ENCODE measurements at places on chromosomes 2 and 18.

DNA sequence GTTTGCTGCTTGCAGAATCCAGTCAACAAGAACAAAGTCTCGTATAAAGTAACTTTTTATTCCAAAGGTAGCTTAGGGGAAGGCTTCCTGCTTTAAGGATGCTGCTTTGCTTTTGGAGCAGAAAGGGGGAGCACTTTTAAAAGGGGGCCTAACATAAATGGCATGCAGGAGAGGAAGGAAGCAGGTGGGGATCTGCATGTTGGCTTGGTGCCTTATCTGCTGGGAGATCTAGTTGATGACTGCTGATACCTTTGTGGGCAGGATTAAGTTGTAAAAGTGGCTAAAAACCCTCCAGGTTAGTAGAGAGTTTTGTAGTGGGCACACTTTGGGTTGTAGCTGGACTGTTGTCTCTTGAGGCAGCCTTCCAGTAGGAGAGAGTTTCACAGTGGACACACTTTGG is 22.5 kb downstream of the UBR3 start:
- no peak for DNase-seq

DNA sequence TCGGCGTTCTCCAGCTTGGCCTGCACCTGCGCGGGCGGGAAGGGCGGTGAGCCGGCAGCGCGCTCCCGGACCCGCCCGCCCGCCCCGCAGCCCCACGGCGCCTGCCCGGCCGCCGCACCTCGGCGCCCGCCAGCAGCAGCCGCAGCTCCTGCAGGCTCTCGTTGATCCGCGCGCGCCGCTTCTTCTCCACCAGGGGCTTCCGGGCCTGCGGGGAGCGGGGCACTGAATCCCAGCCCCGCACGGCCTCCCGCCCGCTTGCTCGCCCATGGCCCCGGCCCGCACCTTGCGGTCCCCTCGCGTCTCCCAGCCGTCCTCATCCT is 335 bp downstream of the HES6 start:
- DNase-seq: no peak

- DNase-seq: no peak
Observed at GRCh38 chr18:78006006-78006773, 756.5 kb downstream of the GALR1 start.

DNA sequence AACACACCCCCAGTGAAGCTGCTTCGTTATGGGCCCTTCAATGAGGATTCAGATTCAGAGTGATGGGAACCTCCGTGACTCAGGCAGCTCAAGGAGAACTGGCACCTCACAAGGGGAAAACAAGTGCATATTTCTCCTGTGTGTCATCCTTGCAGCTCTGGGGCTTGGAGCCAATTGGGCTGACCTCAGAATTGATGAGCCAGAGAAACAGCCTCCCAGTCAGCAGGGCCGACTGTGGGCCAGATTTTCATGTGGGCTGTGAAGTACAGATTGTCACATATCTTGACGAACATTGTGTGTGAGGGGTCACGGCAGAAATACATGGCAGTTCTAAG is 189.6 kb upstream of the SP5 start:
- DNase-seq: no peak

- no peak for DNase-seq
Observed at GRCh38 chr2:45007961-45008295, 1.3 kb downstream of the SIX2 start.

DNA sequence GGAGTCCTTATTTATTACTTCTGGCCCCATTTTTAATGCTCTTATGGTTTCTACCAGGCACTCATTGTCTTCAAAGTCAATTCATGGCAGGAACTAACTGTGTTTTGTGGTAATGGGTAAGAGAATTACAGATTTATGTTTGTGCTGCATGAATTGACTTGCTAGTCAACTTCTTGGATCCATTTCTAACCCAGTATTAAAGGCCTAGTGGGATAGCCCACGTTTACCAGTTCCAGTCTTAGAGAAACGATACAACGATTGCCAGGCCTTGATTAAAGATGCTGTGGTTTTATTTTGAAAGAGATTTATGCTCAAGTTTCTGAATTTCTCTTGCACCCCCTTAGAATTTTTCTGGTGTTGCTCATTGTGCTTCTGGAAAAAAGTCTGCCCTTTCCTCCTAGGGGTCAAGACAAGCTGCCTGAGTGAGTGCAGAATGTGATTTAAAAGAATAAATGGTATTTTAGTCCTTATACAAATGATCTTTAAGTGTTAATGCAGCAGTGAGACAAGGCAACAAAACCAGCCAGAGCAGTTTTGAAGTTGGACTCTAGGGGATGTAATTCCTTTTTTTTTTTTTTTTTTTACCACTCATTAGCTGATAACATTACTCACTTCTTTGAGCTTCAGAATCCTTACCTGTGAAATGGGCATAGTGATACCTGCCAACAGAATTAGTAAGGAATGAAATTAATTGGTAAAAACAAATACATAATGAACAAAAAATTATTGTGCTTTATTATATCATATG is 101.5 kb downstream of the ARHGAP15 start:
- no peak for DNase-seq

GRCh38 chr18:45441110-45441847 is 174.0 kb upstream of the SLC14A2 start:
- no peak for DNase-seq

GRCh38 chr18:79283131-79283810 is 112.5 kb upstream of the NFATC1 start:
- DNase-seq: no peak

DNA sequence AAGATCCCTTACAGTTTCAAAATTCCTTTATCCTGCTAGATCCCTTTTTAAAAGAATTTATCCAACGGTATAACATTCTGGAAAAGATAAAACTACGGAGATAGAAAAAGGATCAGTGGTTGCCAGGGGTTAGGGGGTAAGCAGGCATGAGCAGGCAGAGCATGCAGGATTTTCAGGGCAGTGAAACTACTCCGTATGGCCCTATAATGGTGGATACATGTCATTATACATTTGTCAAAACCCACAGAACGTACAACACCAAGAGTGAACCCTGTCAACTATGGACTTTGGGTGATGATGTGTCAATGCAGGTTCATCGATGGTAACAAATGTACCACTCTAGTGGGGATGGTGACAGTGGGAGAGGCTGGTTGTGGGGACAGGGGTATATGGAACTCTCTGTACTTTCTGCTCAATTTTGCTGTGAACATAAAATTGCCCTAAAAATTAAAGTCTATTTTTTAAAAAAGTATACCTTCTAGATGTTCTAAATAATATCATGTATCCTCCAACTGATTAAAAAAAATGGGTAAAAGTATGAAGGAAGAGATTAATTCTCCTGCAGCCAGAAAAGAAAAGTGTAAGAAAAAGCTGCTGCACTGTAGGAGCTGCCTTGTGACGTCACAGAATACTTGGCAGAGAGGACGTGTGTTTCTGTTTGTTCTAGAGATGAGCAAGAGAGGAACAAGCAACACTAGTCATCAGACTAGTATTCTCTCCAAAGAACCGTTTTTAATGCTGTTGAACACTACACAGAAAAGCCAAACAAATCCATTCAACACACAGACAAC is 23.6 kb downstream of the ANKRD44 start:
- DNase-seq: no peak

- no peak for DNase-seq
Observed at GRCh38 chr2:202652119-202652518, 17.4 kb downstream of the FAM117B start.

DNA sequence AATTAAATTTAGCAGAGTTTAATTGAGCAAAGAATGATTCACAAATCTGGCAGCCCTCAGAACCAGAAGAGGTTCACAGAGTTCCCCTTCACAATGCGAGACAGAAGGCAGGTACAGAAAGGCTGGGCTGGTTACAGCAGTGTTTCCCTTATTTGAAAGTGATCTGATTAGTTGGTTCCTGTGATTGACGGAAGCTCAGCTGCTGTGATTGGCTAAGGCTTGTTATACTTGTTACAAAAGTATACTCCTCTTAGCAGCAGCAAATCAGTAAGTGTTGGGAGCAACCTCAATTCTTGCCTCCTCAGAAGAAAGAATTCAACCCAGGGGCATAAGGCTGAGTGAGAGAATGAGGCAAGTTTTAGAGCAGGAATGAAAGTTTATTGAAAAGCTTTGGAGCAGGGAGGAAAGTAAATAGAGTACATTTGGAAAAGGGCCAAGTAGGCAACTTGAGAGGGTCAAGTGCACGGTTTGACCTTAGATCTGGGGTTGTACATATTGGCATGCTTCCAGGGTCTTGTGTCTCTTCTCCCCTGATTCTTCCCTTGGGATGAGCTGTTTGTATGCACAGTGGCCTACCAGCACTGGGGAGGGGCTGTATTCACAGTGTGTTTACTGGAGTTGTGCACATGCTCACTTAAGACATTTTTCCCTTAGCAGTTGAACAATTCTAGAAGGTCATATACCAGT is 431.8 kb upstream of the RAB12 start:
- DNase-seq: no peak

DNA sequence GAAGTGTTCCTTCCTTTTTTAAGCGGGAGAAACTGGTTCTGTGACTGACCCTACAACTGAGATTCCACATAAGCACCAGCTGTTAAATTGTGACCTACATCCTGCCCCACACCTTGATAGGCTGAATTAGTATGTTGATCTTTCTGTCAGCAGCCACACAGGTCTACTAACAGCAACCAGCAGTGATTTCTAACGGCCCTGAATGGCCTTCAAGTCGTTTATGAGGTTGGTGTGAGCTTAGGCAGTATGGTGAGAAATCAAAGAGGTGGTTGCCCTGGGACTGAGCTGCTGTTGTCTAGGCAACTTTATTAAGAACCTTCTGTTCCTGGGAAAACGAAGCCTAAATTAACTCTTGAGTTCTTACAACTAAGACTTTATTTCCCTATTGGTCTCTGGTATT is 197.2 kb upstream of the FSHR start:
- no peak for DNase-seq

DNA sequence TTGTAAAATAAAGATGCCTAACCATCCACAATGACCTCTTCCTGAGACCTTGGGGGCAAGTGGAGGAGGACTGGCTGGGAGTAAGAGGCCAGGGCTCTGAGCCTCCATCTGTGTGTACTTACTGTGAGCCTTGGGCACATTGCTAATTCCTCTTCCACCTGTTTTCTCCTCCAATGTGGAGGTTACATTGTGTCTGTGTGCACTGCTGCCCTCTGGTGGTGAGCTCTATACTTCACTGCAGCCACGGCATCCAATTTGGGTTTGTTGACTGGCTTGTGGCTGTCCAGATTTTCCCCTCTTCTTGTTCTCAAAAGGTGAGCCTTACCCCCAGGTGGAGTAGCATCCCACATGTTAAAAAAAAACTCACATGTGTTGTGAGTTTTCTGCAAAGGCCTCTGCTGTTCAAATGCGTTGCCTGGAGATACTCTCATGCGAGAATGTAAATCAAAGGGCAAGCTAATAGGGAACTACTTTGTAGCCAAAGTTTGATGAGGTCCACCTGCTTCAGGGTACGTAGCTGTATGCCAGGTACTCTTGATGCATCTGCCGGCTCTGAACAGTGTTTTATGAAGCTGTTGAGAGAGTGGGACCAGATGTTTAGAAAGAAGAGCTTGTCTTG is 80.8 kb downstream of the APOB start:
- peak; percentile 62 for DNase-seq

DNA sequence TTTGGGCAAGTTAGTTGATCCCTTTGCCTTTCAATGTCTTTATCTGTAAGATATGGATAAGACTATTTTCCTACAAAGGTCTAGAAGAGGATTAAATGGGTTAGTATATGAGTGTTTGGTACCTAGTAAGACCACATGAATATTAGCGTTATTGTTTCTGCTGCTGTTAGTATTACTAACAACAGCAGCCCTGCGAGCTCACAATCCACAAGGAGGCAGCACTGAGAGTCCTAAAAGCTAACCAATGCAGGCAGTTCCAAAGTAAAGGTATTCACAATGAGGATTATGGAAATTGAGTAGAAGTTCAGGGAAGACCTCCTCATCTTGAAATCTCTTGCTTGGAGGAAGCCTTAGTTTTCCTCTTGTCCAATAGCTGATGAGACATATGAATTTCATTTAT is 248.9 kb downstream of the TDRD15 start:
- DNase-seq: no peak

DNA sequence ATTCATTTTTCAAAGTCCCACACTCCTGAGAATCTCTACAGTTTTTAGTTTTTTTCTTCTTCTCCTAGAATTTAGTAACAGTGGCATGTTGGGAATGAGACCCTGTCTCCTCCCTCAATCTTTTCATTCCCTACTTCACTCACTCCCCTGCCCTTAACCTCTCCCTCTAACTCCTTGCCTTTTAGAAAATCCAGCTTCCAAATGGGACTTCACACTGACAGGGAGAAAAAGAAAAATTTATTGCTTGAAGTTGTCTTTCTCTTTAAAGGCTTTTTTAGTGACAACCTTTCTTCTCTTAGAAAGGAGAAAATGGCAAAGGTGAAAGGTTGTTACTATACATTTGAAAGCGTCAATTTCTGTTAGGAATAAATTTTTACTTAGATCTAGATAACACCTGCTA is 359.2 kb downstream of the CDH7 start:
- no peak for DNase-seq

GRCh38 chr18:28158083-28158581 is 18.8 kb downstream of the CDH2 start:
- no peak for DNase-seq

DNA sequence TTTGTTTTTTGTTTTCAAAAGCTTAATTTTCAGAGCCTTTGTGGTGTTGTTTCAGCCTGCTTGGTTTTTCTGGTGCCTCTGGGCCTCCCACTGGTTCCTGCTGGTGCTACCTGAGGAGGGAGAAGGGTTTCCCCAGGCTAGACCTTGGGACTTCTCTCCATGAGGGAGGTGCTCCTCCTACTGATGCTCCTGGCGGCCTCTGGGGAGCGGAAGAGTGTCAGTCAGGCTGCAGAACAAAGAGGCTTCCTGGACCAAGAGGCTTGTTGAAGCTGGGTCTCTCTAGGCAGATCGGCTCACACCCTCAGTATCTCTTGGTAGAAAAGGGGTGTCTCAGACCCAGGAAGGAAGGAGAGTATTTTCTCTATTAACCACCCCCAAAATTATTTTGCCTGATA is 32.2 kb downstream of the RFX8 start:
- DNase-seq: no peak

DNA sequence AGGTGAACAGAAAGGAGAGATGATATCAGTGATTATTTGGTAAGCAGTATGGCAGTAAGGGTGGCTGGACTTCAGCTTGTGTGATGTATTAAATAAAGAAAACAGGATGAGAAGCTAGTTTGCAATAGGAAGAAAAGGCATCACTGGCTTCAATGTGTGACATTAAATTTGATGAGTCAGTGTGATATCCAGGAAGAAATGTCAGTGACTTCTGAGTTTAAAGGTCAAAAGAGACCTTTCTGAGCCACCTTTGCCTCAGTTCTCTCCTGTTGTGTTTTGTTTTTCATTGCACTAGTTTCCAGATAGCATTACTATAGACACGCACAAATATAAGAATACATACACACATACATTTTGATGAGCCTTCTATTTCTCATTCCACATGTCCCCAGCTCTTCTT is 105.6 kb downstream of the PIGN start:
- no peak for DNase-seq
